ENCODE measurements at places on chromosomes 13 and 19.

DNA sequence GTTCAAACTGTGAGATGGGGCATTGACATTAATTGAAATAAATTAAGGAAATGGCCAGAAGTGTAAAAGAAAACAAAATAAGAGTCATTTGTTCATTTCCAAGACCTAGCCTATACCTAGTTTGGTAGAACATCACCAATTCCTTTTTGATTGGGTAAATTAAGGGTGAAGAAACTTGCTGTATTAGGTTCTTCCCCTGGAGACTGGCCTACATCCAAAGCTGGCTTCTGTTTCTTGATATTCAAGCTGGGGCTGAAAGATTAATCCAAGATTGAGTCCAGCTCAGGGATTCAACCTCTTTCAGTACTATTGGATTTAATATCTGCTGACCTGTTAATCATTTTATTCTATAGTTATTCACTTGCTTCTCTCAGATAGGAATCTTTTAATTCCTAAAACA lies 183.2 kb downstream of the GPC6 start:
- DNase-seq, result no peak

GRCh38 chr13:42380420-42381164 lies 108.6 kb downstream of the AKAP11 start:
- DNase-seq, result no peak

GRCh38 chr19:10639836-10640235 lies 14.3 kb upstream of the ILF3 start:
- DNase-seq, result no peak

- DNase-seq, result no peak
Observed at GRCh38 chr13:108060111-108060510, 155.2 kb downstream of the LIG4 start.

GRCh38 chr19:35898499-35898809 lies 1.9 kb downstream of the NFKBID start:
- DNase-seq, result no peak

DNA sequence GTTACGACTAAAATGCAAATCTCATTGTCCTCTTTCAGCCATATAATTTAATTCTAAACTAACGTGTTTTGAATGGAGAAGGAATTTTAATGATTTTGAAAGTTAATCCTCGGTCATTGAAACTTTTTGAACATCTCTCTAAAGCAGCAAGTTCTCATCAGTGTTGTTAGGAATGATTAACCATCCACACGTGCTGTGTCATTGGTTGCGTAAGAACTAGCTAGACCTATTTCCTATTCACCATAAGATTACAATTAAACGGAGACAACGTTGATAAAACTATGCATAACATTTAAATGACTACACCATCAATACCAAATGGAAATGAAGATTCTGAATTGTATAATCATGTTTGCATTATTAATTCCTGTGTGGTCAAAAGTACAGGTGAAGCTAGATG lies 155.6 kb upstream of the IRS2 start:
- no peak for DNase-seq

- no peak for DNase-seq
Observed at GRCh38 chr13:71457645-71458044, 409.4 kb downstream of the DACH1 start.

DNA sequence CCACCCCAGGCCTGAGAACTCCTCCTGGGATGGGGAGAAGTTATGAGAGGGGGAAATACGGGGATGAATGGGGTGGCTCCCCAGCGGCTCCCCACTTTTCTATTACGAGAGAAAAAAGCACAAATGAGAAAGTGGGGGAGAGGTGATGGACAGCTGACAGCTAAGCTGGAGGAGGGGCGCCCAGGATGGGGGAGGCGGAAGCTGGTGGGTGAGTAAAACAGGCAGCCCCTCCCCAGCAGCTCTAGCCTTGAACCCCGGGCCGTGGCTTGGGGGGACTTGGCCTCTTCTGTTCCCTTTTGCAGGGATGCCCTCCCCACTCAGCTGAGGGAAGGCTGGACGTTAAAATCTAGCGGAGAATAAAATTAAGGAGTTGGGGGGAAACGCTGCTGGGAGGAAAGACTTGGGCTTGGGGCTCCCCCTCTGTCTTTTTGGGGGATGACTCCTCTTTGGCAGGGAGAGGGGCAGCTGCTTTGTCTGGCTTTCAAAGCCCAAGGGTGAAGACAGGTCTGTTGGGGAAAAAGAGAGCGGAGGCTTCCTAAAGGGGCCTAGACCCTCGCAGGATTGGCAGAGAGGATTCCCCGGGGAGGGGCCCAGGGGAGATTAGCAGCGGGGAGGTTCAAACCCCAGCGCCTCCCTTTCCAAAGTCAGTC lies 1.4 kb upstream of the SAMD1 start:
- no peak for DNase-seq

DNA sequence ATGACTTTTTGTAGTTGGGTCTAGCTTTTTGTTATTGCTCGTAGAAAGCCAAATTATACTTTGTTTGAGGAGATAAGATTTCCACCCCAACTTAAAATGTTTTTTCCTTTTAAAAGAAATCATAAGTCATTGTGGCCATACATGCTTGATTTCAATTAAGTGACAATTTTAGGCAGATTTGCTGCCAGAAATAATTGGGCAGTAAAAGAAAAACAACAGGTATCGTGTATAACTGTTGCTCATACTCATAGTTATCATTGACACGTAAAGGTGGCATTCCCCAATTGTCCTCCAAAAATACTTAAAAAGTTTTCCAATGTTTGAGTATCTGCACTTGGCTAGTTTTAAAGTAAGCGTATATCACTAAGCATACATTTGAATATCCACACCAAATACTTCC lies 313.0 kb downstream of the TEX29 start:
- DNase-seq, result no peak

GRCh38 chr13:75390229-75390628 lies 91.7 kb downstream of the TBC1D4 start:
- DNase-seq, result no peak

- no peak for DNase-seq
Observed at GRCh38 chr13:71610876-71611275, 256.1 kb downstream of the DACH1 start.

DNA sequence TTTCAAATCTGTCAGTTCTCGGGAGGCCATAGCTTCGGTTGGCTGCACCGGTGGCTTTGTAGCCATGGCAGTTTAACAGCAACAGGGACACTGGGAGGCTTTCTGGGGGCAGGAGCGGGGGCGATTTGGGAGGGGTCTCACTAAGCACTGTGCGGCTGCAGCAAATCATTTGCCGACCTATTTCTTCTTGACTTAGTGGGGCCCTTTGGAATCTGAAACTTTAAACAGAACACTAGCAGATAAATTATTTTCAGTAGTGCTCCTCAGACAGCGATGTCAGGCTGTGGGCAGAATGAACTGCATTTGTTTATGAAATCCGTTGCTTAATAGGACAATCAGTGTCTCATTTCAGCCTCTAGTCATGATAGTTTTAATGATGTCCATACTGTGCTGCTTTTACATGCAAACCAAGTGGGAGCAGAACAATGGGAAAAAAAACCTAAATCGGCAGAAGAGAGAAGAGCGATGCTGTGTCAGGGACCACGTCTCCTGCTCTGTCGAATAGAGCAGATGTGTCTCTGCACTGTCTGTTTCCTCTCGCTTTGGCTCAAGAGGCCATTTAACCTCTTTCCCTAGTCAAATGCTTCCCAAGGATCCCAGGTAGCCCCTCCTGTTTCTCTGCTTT lies 211.9 kb downstream of the OLFM4 start:
- DNase-seq, result no peak

- no peak for DNase-seq
Observed at GRCh38 chr19:1851654-1852580, 3.6 kb upstream of the REXO1 start.
